Ureter (tissue), 1 donor: ENCODE measurements at places on chromosomes 7 and 10. TPM values are rescaled to one million over a fixed set of nuclear protein-coding genes. Genes with fewer than 3 reads are reported as not detected.

The MYL10 gene
- total RNA-seq, result not detected

The BBS9 gene
- 22.7 TPM for total RNA-seq

The SNCG gene
- total RNA-seq, result 706 TPM

The CNPY1 gene
- not detected for total RNA-seq

The SEMA3E gene
- 24.0 TPM for total RNA-seq

The CCDC146 gene
- total RNA-seq, result 11.7 TPM

The RTKN2 gene
- total RNA-seq, result 0.78 TPM

The SCIN gene
- total RNA-seq, result 20.2 TPM

The SOSTDC1 gene
- not detected for total RNA-seq

The EVX1 gene
- 5.6 TPM for total RNA-seq

The HMX3 gene
- total RNA-seq, result not detected

The OR2A1 gene
- not detected for total RNA-seq

The ATG9B gene
- total RNA-seq, result 0.55 TPM

The LLCFC1 gene
- total RNA-seq, result not detected

The MOGAT3 gene
- total RNA-seq, result not detected

The RNF32 gene
- total RNA-seq, result 1.4 TPM

The TET1 gene
- total RNA-seq, result 4.8 TPM

The CDH23 gene
- 79.3 TPM for total RNA-seq

The TMEM196 gene
- 0.31 TPM for total RNA-seq

The MSMB gene
- total RNA-seq, result not detected

The JAZF1 gene
- total RNA-seq, result 16.1 TPM

The WDR91 gene
- 27.9 TPM for total RNA-seq

The EN2 gene
- not detected for total RNA-seq

The CPA5 gene
- total RNA-seq, result 0.57 TPM

The LEP gene
- total RNA-seq, result 0.89 TPM

The MLXIPL gene
- 4.6 TPM for total RNA-seq

The SUN3 gene
- total RNA-seq, result not detected

The PITX3 gene
- total RNA-seq, result not detected

The HACD1 gene
- total RNA-seq, result 20.7 TPM

The GSTO1 gene
- 79.4 TPM for total RNA-seq

The ATE1 gene
- 36.0 TPM for total RNA-seq

The TNRC18 gene
- 118 TPM for total RNA-seq

The PARG gene
- 38.9 TPM for total RNA-seq

The KLLN gene
- 2.1 TPM for total RNA-seq

The CCDC172 gene
- total RNA-seq, result not detected

The SMO gene
- total RNA-seq, result 12.5 TPM

The FAM131B gene
- total RNA-seq, result 0.57 TPM

The ZNF804B gene
- total RNA-seq, result not detected

The XRCC2 gene
- total RNA-seq, result 0.96 TPM

The SPDYE5 gene
- 0.39 TPM for total RNA-seq

The KIAA1217 gene
- 108 TPM for total RNA-seq

The OR6B1 gene
- not detected for total RNA-seq

The YKT6 gene
- total RNA-seq, result 64.2 TPM

The SFTPD gene
- 0.89 TPM for total RNA-seq

The ZFYVE27 gene
- total RNA-seq, result 33.8 TPM

The AQP1 gene
- 373 TPM for total RNA-seq

The C10orf62 gene
- not detected for total RNA-seq

The CLCN1 gene
- total RNA-seq, result 0.31 TPM

The ZWINT gene
- 4.9 TPM for total RNA-seq
